Activated B cell treated with CpG ODN at 0.5 μM for 24 hours (primary cell): ENCODE measurements at places on chromosomes 16 and 17. TPM values are rescaled to one million over a fixed set of nuclear protein-coding genes. Genes with fewer than 3 reads are reported as not detected.

- DNase-seq: no peak
Measured at GRCh38 chr17:63928966-63929695, 3.0 kb downstream of the CD79B start.

DNA sequence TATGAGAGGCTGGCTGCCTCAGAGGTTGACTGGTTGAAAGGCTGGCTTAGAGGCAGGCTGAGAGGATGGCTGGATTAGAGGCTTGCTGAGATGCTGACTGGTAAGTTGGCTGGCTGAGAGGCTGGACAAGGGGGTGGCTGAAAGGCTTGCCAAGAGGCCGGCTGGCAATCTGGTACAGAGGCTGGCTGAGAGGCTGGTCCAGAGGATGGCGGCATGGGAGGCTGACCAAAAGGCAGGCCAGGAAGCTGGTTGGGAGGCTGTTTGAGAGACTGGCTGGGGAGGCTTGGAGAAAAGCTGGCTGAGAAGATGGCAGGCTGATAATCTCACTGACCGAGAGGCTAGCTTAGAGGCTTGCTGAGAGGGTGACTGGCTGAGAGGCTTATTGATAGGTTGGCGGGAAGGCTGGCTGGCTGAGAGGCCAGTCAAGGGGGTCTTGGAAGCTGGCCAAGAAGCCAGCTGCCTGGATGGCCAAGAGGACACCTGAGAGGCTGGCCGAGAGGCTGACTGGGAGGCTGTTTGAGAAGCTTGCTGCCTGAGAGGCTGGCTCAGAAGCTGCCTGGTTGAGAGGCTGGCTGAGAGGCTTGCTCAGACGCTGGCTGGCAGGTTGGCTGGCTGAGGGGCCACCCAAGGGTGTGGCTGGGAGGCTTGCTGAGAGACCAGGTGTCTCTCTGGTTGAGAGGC, 34.2 kb upstream of the ACSM2B start:
- DNase-seq: no peak

DNA sequence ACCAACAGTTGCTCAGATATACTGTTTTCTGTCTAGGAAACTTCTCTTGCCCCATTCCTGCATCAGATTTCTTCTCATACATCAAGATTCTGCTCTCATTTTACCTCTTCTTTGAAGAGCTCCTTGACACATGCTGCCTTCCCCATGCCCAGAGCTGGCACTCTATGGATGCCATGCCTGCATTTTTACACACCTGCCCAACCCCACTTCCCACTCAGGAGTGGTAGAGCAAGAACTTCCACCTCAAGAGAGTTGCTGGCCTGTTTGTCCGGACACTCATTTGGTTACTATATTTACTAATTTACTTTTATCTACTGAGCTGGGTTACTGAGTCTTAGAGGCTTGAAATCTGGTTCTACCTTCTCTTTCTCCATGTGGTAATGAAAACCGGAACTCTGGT, 98.3 kb upstream of the HLF start:
- no peak for DNase-seq

DNA sequence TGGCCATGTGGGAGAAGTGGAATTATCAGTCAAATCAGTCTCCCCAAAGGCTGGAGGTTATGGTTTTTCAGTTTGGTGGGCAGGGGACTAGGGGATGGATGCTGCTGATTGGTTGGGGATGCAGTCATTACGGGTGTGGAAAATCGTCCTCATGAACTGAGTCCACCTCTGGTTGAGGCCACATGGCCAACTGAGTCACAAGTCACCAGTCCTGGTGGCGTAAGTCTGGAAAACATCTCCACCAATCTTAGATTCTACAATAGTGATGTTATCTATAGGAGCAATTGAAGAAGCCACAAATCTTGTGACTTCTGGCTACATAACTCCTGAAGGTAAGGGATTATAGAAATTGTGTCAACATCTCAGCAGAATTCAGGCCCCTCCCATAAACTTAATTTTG, 5.2 kb upstream of the RNF135 start:
- DNase-seq: no peak

DNA sequence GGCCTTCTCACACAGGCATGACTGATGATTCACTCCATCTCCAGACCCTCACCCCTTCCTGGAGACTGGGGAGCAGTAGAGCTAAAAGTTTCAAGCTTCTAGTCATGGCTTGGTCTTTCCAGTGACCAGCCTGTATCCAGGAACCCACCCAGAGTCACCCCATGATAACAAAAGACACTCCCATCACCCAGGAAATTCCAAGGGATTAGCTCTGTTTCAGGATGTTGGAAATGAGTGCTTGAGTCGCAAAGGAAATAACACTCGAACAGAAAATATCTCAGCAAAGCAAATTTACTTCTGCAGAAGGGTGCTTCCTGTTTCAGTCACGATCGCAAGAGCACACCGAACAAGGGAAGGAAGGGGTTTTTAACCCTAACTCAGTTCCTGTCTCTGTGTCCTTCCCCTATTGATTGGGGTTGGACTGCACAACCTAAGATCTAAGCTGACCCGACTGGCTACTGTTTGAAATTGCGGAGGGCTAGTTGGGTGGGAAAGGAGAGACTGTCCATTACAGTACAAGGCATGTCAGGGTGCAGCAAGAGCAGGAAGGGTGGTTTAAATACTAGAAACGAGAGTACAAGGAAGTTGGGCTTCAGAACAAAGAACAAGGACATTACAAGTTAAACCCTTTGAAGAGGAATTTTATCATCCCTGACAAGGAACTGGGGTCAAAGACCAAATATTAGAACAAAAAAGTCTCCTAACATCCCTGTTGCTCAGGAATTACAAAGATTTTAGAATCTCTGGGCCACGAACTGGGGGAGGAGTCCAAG, 224.4 kb upstream of the CACNG5 start:
- DNase-seq: no peak

- no peak for DNase-seq
Measured at GRCh38 chr16:84460406-84461028, 43.9 kb downstream of the MEAK7 start.

- DNase-seq: no peak
Measured at GRCh38 chr17:68296217-68297191, 5.2 kb downstream of the ARSG start.

GRCh38 chr17:76428511-76428910, 24.4 kb downstream of the UBE2O start:
- no peak for DNase-seq

- no peak for DNase-seq
Measured at GRCh38 chr17:61805399-61805798, 57.9 kb downstream of the BRIP1 start.

DNA sequence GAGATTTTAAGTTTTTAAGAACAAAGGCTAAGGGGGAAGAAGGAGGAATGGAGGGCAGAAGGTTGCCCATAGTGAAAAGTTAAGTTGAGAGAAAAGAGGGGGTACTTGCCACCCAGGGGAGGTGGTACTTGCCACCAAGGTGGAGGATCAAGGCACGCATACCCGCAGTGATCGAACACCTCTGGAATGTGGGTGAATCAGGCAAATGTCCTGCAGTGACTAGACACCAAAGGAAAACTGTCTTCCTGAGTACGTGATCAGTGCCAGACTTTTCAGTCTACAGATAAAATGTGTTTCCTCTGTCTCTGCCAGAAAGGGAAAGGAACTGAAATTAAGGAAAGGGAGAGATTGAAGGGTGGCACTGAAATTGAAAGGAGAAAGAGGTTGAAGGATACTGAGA, 2285.3 kb downstream of the TP53TG3F start:
- no peak for DNase-seq

DNA sequence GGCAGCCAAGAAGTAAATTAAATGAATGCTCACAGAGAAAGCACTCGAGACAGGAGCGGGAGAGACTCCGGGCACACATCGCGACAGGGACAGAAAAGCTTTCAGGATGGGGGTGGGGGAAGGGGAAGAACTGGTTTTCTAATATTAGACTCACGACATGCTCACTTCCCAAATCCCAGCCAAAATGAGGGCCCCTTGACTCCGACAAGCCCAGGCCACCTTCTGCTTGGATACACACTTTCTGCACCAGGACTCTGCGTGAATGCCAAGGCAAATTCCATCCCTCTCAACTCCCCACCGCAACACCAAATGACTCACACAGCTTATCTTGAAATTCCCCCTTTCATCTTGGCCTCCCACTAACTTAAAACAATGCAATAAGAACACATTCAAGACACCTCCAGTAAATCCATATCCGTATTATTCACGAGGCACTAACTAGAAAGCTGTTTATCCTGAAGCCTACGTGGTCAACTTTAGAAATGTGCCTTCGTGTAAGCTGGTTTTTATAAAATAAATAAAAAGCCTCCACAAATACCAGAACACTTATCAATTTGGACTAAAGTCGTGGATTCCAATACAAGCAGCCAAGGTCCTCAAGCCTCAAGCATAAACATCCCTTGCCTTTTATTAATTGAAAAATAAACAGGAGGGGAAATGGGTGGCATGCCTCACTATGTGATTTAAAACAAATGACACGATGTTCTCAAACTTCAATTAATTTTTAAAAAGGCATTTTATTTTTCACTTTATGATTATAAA, 46.1 kb downstream of the NXN start:
- DNase-seq: no peak

DNA sequence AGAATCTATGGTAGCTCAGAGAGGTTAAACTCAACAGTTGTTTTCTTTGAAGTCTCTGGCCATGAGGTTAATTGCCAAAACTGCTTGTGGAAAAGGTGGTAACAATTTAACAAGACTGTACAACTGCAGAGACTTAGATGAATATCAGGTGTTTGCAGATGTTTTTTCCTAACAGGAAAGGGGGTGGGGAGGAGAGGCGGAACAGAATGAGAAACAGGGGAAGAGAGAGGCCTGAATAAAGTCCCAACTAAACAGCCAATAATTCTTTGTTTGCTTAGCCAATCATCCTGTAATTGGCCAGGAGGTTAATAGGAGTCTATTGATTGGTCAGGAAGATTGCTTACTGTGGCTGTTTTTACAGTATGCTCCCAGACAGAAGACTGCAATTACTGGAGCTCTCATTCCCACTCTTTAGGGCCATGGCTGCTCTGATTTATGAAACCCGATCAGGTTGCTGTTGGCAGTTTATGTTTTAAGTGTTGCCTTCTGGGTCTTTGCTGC, 249.7 kb upstream of the TBX2 start:
- DNase-seq: no peak

DNA sequence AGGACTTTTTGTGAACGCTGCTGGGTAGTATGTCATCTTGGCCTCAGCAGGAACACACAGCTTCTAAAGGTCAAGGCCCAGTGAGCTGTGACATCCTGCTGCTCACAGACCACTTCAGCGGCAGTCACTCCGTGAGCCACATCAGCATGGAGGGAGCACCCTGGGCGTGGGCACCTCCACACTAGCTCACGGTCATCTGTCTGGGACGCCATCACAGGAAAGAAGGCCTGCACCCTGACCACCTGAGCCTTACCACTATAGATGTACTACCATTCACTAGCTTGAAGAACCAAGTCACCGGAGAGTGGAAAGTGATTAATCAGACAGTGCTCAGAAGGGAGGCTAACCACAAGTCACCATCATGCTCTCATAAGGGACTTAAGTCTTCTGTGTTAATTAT, 3.3 kb downstream of the AXIN1 start:
- DNase-seq: no peak

DNA sequence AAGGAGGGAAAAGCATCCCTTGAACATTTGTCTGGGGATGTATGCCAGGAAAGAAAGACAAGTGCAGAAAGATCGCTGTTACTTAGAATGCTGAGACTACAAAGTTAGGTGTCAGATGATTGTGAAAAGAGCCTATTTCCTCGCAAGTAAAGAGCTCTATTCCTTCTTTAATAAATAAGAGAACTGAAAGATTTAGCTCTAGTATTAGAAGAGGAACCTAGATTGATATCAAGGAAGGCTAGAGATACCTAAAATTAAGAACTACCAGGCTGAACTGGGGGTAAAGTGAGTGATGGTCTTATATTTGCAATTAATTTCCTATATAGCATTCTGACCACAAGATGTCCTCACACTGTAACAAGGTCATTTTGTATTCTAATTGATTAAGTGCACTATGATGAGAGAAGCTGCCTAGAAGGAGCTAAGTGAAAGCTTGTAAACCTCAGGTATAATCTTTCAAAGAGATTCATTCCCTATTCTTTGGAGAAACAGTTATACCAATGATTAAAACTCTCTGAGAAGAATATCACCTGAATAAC, 62.3 kb downstream of the SSH2 start:
- DNase-seq: no peak

- peak; percentile 62 for DNase-seq
Measured at GRCh38 chr17:27602721-27603420, 28.1 kb upstream of the LGALS9 start.

DNA sequence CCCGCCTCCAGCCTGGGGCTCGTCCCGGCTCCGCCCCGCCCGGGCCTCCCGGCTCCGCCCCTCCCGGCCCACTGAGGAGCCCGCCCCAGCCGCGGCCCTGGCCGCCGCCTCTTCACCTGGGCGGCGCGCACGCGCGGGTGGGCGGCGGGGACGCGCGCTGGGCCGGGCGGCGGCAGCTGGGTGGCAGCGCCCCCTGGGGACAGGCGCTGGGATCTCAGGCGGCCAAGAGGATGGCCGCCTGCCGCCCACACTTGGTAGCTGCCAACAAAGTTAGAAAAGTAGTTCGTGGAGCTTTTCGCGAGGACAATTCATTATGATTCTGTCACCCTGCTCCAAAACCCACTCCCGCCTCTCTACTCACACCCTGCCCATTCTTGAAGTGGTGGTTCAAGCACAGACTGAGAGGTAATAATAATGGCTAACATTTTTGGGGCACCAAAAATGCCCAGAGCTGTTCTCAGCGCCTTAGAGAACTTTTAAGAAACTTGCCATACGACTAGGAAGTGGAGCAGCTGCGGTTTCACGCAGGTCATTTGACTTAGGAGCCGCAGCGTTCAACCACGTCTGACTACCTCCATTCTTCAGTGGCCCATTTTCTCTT, 340 bp upstream of the MYO1D start:
- DNase-seq: peak; percentile 97

Gene TP53TG3F
- total RNA-seq: not detected in 2 replicates

Gene TMEM88
- total RNA-seq: 3.2 and 7.1 TPM in 2 replicates

Gene SDR42E1
- total RNA-seq: 7.4 and 7.5 TPM in 2 replicates

Gene IL34
- 0.49 and 0.71 TPM in 2 replicates for total RNA-seq

Gene ELMO3
- total RNA-seq: 6.8 and 6.9 TPM in 2 replicates

Gene KCNJ2
- 0.04 TPM in 1 of 2 replicates, not detected in the other for total RNA-seq

Gene TMIGD1
- total RNA-seq: not detected in 2 replicates

Gene KRTAP4-9
- total RNA-seq: not detected in 2 replicates

Gene HSD17B2
- not detected in 2 replicates for total RNA-seq
